Pancreas (tissue), 10 donors: ENCODE measurements at places on chromosomes 3 and 15. TPM values are rescaled to one million over a fixed set of nuclear protein-coding genes. Genes with fewer than 3 reads are reported as not detected.

DNA sequence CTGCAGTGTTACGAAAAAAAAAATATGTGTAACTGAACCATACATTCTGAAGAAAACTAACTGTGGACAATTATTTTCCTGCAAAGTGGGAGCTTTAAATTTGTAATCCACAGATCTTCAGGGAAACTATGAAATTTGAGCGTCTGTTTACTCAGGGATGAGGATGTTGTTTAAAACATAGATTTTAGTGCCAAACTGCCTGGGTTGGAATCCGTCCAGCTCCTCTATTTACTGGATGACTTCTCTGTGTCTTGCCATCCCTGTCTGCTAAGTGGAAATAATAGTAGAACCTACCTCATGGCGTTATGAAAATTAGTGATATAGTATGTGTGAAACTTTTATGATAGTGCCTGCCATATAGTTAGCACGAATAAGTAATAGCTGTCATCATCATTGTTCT lies 666.5 kb downstream of the SQOR start:
- no peaks in the 10 kb centered on the region for H3K27me3 ChIP-seq
- H3K27ac ChIP-seq, result no peak overlapping the region
- DNase-seq, result no peak
- H3K4me1 ChIP-seq, result no peaks in the 10 kb centered on the region
- H3K36me3 ChIP-seq, result no peaks in the 10 kb centered on the region
- H3K4me3 ChIP-seq, result no peak overlapping the region

PAQR9 gene
- total RNA-seq, result not detected

DNA sequence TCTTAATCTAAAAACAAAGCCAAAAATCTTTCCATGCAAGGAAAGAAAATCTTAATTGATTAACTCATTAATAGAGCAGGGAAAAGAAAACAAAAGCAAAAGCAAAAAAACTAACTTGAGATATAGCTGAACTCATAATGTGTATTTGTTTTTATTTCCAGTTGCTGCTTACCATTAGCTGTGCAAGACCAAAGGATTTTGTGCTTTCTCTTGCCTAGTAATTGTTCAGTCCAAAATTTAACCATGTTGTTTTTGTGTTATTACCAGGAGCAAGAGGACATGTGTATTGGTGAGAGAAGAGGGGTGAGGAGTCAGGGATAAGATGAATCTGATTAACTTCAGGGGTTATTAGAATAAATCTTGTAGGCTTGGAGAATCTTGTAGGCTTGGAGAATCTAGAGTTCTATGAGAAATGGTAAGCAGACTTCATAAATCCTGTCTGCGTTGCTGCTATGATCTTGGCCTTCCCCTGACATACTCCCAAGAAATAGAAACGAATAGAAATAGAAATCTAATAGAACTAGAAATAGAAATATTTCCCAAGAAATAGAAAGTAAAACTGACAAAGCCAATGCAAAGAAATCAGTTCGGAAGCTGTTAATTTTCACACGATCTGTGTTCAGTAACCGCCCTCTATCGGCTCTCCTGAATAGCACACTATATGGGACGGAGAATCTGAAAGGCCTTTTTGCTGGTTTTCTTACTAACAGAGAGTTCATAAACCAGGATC lies 72.6 kb upstream of the TNFSF10 start:
- no peaks in the 10 kb centered on the region for H3K27me3 ChIP-seq
- no peak for DNase-seq
- H3K4me1 ChIP-seq, result peaks cover 9% of the 10 kb centered on the region
- H3K36me3 ChIP-seq, result no peaks in the 10 kb centered on the region
- peak overlapping the region; percentile 1 for H3K4me3 ChIP-seq
- H3K27ac ChIP-seq, result no peak overlapping the region

DNA sequence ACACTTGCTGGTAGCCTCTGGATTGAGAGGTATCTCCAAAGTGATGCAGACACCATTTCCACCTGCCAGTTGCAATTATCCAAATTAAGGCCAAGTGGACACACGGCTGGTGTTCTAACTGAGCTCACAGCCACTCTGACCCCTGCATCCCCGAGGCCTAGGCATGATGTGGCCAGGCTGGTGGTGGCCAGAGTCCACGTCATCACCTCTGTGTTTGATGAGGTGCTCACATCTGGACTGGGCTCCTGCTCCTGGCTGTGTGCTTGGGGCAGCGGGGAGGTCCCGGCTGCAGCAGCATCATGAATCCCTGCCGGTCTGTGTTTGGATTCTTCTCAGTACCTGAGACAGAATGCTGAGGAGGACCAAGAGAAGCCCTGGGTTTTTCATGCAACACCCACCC lies 4.9 kb downstream of the OXTR start:
- peaks cover 10% of the 10 kb centered on the region for H3K4me1 ChIP-seq
- DNase-seq, result no peak
- peaks cover 9% of the 10 kb centered on the region for H3K27me3 ChIP-seq
- H3K36me3 ChIP-seq, result no peaks in the 10 kb centered on the region
- no peak overlapping the region for H3K27ac ChIP-seq

DNA sequence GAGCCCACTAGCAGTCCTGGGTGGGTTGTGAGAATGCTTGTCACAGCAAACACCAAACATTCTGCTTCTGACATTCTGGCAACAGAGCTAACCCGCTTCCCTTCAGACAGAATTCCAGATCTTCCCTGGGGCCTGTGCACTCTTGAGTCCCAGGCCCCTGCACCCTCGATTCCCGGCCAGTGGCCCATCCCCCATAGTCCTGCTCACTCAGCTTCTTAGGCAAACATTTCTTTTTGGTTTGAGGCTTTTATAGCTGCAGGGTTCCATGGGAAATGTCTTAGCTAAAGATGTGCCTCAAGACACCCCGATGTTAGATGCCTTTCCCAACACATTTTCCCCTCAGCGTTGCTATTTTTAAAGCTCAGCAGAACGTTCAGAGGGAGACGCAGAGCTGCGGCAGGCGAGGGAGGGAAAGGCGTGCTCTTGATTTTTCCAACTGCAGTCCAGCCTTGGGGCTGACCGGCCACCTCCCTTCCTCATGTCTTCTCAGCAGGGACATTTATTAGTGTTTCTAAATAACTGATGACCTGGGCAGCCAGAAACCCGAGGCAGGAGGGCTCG lies 35.2 kb downstream of the ABTB1 start:
- no peaks in the 10 kb centered on the region for H3K27me3 ChIP-seq
- no peak for DNase-seq
- H3K27ac ChIP-seq, result no peak overlapping the region
- no peaks in the 10 kb centered on the region for H3K36me3 ChIP-seq

GRCh38 chr3:183816681-183817510 lies 8.5 kb downstream of the MAP6D1 start:
- peaks cover 2% of the 10 kb centered on the region for H3K36me3 ChIP-seq
- no peak for DNase-seq
- H3K4me1 ChIP-seq, result no peaks in the 10 kb centered on the region
- H3K4me3 ChIP-seq, result no peak overlapping the region

GCSAM gene
- total RNA-seq, result 0.28 TPM

POPDC2 gene
- total RNA-seq, result 0.87 TPM

TMEM212 gene
- total RNA-seq, result not detected

DNA sequence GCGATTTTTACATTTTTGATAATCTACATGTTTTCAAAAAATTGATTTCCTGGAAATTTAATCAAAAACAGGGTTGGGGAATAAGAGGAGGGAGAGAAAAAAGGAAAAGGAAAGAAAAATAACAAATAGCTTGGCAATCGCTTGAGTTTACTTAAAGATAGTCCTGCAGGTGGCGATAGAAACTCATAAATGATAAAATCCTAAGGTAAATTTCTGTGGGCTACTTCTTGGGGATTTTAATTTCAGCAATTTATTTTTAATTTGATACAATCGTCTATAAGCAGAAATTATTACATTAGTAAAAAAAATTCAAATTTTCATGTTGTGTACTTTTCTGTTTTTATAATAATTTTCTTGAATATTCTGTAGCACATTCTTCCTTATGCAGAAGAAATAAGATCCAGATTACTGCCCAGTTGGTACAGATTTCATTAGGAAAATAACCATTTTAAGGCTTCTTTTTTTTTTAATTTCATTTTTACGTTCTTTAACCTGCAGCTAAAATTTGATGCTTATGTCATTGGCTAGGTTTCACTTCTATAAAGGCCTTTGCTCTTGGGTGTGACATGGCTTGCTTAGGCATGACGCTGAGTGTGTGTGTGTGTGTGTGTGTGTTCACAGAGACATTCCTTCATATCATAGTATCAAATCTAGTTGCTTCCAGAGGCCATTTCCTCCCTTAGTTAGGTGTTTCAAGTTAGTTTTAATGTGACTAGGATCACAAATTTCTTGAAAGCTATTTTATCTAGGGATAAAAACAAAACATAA lies 181.8 kb downstream of the MCTP2 start:
- no peak overlapping the region for H3K27ac ChIP-seq
- H3K4me3 ChIP-seq, result no peak overlapping the region
- no peaks in the 10 kb centered on the region for H3K4me1 ChIP-seq
- no peaks in the 10 kb centered on the region for H3K36me3 ChIP-seq
- no peak for DNase-seq
- H3K27me3 ChIP-seq, result no peaks in the 10 kb centered on the region

GRCh38 chr3:151228666-151229040 lies 25.6 kb upstream of the GPR171 start:
- H3K4me3 ChIP-seq, result no peak overlapping the region
- no peak for DNase-seq
- H3K27me3 ChIP-seq, result no peaks in the 10 kb centered on the region

- peak; percentile 73 for DNase-seq
- H3K4me3 ChIP-seq, result no peak within 1 kb of the TSS
- H3K27ac ChIP-seq, result no peak within 1 kb of the TSS
Observed at GRCh38 chr3:113441051-113441770, at the start of gene CFAP44. CFAP44 (minus strand) TSS chr3:113441493; CDS start chr3:113433664, 7,829 bp downstream.

BLM gene
- total RNA-seq, result 0.88 TPM

DNA sequence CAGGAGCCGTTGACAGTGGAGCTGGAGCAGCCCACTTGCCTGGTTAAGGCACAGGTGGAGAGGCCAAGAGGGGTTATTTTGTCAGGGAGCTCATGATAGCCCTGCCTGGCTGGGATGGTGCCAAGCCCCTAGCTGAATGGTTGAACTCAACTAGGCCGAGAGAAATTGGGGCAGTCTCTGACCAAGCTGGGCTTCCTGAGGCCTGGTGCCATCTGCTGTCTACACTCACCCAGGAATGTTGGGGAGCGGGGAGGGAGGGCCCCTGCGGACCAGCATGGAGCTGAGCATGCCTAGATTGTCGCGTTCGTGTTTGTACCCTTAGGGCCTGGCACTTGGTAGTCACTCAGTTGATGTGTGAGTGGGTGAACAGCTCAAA lies 1.2 kb downstream of the BRPF1 start:
- peak overlapping the region; percentile 91 for H3K4me3 ChIP-seq
- DNase-seq, result peak; percentile 27
- no peaks in the 10 kb centered on the region for H3K36me3 ChIP-seq
- H3K27ac ChIP-seq, result no peak overlapping the region
- no peaks in the 10 kb centered on the region for H3K27me3 ChIP-seq

MAP1A gene
- total RNA-seq, result 4.1 TPM
